ENCODE measurements at places on chromosomes 4 and X.

- peak; percentile 7 for DNase-seq
Observed at GRCh38 chr4:113524505-113525186, 236.9 kb downstream of the CAMK2D start.

GRCh38 chr4:47914926-47915237 lies 499 bp upstream of the NFXL1 start:
- no peak for DNase-seq

- DNase-seq = no peak
Observed at GRCh38 chr4:2696423-2696822, 59.7 kb downstream of the TNIP2 start.

GRCh38 chr4:153788413-153789276 lies at the start of gene SFRP2:
TSS of gene SFRP2 (minus strand) at chr4:153789083. CDS start at chr4:153788835, 248 bp downstream.
- no peak for DNase-seq

GRCh38 chrX:24479924-24480323 lies 14.8 kb downstream of the PDK3 start:
- DNase-seq = peak; percentile 88

- no peak for DNase-seq
Observed at GRCh38 chrX:149467461-149467860, 37.6 kb downstream of the IDS start.

- DNase-seq = peak; percentile 10
Observed at GRCh38 chr4:104064646-104065577, 345.1 kb upstream of the TACR3 start.

DNA sequence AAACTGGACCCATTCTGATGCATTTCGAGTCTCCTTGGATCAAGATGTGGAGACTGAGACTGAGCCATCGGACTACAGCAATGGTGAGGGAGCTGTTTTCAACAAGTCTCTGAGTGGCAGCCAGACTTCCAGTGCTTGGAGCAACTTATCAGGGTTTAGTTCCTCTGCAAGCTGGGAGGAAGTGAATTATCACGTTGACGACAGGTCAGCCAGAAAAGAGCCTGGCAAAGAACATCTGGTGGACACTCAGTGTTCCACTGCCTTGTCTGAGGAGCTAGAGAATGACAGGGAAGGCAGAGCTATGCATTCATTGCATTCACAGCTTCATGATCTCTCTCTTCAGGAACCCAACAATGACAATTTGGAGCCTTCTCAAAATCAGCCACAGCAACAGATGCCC lies 84.8 kb downstream of the NEUROG2 start:
- no peak for DNase-seq

DNA sequence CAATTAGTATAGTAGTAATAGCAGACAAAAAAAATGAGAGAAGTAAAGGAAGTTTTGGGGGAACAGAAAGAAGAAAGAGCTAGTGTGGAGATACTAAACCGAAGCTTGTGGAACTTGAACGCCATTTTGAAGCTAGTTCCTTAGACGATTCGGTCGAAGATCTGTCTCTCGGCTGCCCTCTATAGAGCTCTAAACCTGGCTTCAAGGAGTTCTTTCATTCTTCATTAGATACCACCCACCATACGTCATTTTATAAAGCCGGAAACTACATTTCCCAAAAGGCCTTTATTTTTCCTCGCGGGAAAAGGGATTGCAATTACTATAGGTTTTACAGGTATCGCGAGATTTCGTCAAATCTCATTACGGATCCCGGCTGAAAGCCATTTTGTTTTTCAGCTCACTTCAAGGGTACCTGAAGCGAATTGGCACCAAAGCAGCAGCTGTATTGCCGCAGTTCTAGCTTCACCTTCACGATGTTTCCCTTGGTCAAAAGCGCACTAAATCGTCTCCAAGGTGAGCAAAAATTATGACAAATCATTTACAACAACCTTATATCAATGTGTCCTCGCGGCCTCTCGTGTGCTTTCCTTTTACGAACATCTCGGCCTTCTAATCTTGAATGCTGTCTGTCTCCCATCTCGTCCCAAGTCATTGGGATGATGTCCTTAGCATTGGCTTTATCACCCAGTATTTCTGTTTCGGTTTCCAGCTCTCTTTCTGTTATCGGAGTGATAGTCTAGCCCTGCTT lies at the start of gene COX7B:
COX7B (plus strand) TSS at position 388 of the 748 bp plus-strand sequence; CDS start at position 474, 86 bp downstream.
- DNase-seq = peak; percentile 90

DNA sequence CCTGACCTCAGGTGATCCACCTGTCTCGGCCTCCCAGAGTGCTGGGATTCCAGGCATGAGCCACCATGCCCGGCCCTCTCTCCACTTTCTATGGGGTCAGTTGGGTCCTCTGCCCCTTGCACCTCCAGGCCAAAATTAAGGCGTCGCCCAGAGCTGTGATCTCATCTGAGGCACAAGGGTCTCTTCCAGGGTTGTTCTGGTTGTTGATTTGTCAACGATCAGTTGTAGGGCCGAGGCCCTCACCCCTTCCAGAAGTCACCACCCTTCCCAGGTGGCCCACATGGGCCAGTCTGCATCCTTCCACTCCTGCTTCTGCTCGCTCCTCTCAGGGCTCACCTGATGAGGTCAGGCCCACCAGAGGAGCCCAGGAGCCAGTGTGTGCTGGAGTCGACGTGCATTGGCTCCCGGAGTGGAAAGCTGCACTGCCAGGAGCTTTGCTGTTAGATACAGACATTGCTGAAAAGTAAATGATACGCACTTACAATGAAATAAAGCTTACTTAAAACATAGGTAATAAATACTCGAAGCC lies 14.3 kb upstream of the TMEM271 start:
- no peak for DNase-seq

DNA sequence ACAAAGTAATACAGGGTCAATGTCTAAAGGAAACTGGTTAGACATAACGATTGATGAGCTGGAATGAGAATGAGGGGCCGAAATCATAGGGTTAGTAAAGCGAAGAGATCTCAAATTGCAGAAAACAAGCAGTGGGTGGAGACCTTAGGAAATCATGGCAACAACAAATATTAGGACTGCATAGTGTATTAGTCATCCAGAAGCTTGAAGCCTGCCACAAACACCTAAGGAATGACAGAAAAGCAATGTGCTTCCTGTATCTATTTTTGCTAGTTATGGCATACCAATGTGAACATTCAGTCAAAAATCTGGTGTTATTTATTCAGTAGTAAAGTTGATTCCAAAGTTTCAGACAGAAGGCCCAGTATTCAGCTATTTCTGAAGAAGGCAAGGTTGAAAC lies 410.9 kb upstream of the CT83 start:
- DNase-seq = no peak

- no peak for DNase-seq
Observed at GRCh38 chr4:5710065-5710960, 688 bp upstream of the EVC start.

DNA sequence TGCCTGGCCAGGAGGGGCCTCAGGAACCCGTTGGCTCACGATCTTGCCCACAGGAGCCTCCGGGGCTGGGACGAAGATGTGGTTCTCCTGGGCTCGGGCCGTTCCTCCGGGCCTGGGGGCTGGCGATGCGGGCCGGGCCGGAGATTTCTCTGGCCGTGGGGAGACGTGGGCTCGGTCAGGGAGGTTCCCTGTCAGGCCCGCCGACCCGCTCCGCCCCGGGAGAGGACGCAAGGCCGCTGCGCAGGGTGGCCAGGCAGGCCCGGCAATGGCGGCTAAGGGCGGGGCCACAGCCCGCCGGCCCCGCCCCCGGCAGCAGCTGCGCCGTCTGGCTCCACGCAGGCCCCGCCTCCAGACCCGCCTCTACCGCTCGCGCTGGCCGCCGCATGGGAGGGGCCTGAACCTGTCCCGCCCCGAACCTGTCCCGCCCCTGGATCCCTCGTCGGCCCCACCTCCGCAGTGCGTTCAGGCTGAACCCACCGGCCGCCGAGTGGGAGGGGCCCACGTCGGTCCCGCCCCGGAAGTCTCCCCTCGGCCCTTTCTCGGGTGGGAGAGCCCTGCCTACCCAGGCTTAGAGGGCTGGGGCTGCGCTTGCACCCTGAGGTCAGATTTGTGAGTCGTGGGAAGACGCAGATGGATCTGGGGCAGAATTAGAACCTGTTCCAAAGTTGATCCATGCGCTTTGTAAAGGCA lies at the start of gene FAM3A:
FAM3A (minus strand) TSS at position 267 of the 690 bp plus-strand sequence. CDS start 460 bp downstream, outside the sequence.
- peak; percentile 96 for DNase-seq

DNA sequence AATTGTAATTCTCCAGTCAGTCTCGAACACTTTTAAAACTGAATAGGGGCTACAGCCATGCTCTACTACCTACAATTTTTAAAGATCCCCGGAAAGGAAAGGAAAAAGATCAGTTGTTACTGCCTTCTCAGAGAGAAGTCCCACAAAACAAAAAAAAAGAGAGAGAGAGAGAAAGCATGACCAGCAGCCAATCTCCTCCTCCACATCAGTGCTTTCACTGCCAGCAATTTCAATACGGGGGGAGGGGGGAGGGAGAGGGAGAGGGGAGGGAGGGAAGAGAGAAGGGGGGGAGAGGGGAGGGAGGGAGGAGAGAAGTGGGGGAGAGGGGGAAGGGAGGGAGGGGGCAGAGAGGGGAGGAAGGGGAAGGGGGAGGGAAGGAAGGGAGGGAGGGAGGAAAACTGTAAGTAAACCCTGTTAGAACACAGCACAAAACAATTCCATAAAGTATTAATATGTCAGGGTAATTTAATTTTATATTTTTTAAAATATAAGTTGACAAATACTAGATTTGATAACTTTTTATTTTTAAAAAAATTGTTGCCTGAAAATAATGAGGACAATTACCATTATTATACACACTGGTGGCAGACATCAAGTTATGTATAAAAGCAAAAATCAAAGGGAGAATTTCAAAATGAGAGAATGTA lies 108.0 kb downstream of the LRBA start:
- DNase-seq = no peak

- no peak for DNase-seq
Observed at GRCh38 chrX:16953606-16954211, 7.3 kb downstream of the REPS2 start.

GRCh38 chrX:87636533-87636932 lies 118.9 kb downstream of the KLHL4 start:
- no peak for DNase-seq

DNA sequence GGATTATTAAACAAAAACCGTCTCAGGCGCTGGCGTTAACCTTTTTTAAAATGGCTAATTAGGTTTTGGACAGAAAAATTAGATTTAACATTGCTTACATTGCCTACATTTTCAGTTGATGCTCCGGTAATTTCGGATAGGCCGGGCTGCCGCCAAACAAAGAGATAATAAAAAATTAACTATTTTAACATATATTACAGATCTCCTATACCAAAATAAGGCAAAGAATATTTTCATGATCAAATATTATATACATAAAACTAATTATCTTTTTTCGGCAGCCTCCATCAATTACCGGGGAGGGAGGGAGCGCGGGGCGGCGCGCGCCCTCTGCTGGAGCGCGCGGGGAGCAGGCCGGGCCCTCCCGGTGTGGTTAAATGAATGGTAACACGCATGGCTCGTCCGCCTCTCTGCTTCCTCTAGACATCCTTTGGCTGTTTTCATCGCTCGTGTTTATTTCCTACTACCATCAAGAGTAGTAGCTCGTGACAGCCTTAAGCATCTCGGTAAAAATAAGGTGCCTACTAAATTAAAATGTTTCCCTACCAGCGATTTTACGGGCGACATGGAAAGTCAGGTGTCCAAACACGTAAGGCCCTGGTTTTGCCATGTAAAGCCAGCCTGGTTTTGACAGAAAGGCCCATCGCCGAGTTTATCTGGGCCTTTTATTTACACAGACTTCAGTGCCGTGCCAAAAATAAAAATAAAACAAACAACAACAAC lies 52.4 kb upstream of the TMEM33 start:
- peak; percentile 67 for DNase-seq

DNA sequence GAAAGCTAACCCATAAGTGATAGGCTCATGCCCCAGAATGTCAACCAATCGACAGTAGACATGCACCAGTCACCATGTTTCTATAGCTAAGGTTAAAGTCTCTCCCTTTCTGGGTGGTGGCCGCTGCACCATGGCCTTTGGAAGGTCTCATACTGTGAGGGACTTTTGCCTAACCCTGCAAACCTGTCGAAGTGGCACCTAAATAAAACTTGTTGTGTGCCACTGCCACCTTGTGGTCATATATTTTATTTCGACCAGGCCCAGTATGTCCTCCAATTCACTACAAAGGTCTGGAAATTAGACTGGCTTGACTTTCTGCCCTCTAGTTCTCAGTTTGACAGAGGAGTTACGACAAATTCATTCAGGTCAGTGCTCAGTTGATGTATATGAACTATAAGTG lies 163.1 kb downstream of the SMARCA1 start:
- DNase-seq = peak; percentile 69

DNA sequence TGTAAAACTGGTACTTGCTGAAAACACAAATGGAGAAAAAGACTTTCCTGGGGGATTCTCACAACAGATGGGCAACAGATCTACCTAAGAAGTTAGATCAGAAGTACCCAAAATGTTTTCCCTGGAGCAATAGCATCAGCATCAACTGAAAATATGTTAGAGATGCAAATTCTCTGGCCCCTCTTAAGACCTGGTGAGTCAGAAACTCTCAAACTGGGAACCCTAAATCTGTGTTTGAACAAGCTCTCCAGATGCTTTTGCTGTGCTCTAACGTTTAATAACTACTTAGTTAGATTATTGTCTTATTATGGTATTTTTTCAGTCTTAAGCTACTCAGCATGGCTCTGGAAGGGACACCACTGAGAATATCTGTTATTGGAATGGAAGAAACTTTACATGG lies 55.2 kb upstream of the TRPC3 start:
- no peak for DNase-seq

DNA sequence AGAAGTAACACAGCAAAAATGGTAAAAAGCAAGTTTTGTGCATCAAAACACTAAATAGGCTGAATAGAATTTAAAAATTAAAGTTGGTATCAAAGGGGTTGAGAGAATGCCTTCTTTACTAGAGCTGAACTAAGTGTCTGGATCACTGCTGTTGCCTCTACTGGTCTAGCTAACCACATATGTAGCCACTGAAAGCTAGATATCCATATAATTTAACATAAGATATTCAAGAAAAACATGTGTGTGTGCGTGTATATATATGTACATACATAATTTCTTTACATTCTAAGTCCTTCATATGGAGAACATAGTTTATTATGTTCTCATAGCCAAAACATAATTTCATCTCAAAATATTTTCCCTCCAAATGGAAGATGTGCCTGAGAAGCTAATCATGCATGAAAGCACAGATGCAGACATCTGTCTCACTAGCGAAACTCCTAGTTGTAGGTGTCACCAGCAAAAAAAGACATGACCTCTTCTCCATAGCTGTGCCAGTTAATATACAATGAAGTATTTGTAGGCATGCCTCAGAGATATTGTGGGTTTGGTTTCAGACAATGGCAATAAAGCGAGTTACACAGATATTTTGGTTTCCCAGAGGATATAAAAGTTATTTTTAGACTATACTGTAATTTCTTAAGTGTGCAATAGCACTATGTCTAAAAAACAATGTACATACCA lies 47.3 kb downstream of the PDE5A start:
- DNase-seq = no peak

DNA sequence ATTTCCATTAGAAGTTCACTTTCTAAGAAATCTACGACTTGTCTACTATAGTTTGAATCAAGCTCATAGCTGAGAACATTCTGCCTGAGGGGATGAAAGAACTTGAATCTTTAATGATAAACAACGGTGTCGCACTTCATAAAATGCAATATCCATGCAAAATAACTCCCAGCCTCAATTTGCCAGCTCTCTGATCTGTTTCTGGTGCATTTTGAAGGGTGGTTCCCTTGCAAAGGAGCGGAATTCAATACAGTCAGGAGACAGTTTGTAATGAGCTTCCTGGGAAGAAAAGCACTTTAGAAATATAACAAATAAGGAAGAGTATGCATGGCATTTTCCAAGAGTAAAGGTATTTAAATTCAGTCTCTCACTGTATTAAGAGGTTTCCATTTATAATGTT lies 80.0 kb downstream of the PCYT1B start:
- DNase-seq = no peak

GRCh38 chrX:97155816-97156215 lies 272.1 kb downstream of the RPA4 start:
- no peak for DNase-seq

All from activated CD4-positive, alpha-beta T cell treated with anti-CD3 and anti-CD28 coated beads, Interleukin-2, Interleukin-6, amounts not matched to agents 100 ng/mL and 50 ng/mL, durations not matched to agents 16 hours and 8 hours (primary cell).